ENCODE measurements at places on chromosomes 13 and 19. TPM values are rescaled to one million over a fixed set of nuclear protein-coding genes. Genes with fewer than 3 reads are reported as not detected.

DNA sequence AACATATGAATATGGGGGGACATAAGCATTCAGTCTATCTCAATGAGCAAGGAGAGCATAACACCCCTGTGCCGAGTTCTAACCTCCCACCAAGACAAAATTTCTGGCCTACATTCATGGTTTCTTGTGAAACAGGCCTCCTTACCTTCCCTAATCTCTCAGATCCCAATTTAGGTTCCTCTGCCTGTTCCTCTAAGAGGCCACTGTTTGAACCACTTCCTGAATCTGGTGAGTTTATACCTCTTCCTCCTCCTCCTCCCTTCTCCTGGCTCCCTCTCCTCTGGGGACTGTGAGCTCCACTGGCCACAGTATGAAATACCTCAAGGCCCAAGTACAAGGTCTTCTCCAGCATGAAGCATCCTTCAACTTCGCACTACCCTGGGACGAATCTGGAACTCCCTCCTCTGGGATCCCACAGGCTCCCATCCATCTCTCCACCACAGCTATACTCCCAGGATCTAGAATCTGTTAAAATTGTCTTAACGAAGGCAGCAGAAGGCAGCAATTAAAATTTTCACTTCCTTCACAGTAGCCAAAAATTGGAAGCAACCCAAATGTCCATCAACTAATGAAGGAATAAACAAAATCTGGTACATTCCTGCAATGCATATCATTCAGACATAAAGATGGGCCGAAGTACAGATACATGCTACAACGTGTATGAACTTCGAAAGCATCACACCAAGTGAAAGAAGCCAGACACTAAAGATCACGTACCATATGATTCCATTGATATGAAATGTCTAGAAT is 7.8 kb upstream of the SIGLECL1 start:
- no peak for DNase-seq

DNA sequence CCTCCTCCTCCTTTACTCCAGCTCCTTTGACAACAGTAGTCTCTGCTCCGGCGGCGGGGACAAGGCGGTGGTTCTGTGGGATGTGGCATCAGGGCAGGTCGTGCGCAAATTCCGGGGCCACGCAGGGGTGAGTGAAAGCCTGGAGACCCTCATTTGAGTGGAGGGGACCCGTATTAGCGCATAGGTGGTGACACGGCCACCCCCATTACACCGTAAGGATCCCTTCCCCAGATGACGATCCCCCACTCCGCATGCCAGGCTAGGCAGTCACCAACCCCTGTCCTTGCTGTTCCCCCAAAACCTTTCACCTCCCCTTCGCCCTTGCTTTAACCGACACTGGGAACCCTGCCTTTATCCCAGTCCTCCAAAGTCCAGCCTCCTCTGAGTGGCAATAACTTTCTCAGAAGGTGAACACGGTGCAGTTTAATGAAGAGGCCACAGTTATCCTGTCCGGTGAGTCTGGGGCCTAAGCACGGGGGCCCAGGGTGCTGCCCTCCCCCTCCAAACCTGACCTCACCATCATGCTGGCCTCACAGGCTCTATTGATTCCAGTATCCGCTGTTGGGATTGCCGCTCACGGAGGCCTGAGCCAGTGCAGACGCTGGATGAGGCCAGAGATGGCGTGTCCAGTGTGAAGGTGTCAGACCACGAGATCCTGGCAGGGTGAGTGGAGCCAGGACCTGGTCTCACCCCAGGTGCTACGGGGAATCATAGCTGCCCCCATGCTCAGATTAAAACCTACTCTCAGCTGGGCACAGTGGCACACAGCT is 3.7 kb downstream of the WDR83 start:
- DNase-seq: no peak

- no peak for DNase-seq
Observed at GRCh38 chr19:53960886-53961285, 1.9 kb upstream of the CACNG8 start.

- DNase-seq: no peak
Observed at GRCh38 chr19:1089891-1090290, 5.3 kb downstream of the POLR2E start.

- no peak for DNase-seq
Observed at GRCh38 chr19:43631491-43631890, 8.2 kb downstream of the CADM4 start.

DNA sequence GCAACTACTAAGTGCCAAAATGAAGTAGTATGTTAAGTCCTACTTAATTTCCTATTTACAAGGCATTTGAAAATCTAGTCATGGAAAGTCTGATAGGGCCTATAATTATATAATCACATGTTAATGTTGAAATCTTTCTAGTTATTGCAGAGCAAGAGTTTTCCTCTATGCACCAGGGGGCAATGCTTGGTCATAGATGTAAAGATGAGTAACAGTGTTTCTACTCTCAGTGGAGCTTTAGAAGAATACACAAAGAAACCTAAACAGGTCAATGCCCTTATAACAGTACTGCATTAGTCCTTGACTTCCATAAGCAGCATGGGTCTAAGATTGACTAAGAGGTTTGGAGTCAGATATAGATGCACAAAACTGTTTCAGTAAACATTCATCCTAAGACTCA is 218.7 kb downstream of the KCTD12 start:
- peak; percentile 2 for DNase-seq

DNA sequence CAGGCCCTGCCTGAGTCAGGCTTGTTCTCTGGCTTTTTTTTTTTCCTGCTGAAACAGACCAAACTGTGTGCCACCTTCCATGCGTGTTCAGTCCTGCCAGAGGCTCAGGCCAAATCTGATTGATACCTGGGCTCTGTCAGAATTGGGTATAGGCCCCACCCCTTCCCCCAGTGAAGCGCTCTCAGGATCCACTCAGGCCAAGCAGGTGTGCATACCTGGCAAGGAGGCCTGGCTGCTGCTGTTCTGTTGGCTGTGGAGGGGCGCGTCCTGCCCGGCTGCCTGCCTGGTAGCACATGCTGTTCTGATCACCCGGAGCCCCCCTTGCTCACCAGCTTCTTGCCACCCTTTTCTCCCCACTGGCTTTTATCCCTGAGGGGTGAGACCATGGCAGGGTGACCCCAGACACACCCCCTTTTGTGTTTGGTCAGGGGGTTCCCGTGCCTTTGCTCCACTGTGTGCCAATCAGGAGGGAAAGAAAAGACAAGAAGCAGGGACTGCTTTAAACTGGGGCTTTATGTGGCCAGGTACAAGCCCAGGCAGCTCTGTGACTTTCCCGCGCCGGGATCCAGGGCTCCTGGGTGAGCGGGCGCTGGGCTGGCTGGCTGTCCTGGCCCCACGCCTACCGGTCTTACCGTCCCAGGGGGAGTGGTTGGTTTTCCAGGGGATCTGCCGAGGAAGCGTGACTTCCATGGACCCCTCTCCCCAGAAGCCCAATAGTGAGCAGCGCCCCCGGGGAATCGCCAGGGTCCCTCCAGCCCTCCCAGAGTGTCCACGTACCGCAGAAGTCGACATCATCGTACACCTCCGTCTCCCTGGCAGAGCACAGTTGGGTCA is 12.7 kb downstream of the PRAM1 start:
- no peak for DNase-seq

GRCh38 chr19:9070066-9070465 is 16.8 kb upstream of the OR1M1 start:
- DNase-seq: no peak

DNA sequence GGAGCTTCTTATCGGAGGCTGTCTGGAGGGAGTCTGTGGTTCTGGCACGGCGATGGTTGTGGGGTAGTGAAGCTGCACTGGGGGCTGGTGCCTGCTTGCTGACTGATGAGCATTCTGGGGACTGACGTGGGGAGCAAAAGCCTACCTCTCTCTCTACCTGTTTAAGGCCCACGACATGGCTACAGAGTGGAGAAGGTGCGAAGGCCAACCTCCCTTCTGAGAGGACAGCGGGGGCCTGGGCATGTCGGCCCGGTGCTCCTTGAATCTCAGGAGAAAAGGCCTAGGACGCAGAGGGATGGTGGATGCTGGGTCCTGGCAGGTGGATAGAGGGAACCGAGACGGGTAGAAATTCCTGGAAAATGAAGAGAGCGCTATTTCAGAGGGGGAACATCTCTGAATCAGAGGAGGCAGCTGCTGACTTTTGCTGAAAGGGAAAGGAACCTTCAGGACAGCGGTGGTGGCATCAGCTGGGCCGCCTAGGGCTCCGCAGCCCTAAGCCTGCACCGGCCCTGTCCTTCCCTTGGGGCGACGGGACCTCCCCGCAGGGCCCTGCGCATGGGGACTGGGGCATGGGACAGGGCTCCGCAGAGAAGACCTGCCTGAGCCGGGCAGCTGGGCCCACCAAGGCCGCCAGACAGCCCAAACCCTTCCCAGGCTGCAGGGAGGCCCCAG is 35.0 kb upstream of the MEDAG start:
- no peak for DNase-seq

- DNase-seq: no peak
Observed at GRCh38 chr13:39401046-39401705, 201.8 kb downstream of the LHFPL6 start.

DNA sequence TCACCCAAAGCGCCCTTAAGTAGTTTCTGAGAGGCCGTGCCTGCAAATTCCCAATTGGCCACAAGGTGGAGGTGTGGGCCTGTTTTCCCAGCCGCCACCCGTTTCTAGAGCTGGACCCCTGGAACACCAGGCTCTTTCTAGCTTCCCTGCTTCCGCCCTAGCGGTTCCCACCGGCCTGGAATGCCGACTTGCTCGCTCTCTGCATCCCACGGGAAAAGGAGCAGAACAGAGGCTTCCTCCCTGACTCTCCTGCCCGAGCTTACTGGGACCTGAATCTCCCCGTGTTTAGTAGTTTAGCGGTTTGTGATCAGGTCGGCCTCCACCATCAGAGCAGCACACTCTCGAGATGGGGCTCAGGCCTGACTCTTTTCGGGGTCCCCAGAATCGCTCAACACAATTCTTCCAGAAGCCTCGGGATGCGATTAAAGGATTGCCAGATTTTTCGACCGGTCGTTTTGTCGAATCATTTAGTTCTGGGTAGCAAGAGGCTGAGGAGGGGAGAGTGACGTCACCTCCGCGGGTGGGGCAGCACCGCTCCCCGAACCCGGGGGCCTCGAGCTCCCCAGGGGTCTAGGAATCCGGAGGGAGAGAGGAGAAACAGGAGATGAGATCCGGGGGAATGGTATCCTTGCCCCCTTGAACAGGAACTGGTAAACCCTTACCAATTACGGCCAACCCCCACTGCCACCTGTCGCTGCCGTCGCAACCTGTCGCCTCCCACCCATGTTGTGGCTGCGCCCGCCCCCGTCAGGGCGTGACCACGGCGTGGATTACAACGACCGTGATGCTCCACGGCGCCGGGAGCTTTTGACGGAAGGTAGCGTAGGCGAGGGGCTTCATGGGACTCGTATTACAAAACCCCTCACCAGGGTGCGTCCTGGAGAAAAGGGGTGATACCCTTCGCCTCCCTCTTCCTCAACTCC is 8.0 kb downstream of the NAPSA start:
- peak; percentile 90 for DNase-seq

GRCh38 chr19:47653856-47654255 is 44.9 kb downstream of the BICRA start:
- no peak for DNase-seq

DNA sequence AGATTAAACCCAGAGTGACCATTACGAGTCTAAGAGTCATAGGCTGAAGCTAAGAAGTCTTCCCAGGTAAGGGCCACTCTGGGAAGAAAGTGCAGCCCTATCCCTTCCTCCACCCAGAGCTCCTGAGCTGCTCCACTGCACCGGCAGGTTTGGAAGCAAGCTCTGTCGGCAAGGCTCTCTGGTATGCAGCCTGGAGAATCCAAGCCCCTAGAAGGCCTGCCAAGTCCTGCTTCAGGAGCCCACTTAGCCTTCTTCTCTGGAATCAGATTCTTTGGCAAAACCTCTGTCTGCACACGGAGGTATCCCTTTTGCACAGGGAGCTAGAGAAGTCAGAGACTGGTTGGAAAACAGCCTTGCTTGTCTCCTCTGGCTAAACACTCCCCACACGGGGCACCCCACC is 58.5 kb downstream of the CEBPG start:
- DNase-seq: no peak

DNA sequence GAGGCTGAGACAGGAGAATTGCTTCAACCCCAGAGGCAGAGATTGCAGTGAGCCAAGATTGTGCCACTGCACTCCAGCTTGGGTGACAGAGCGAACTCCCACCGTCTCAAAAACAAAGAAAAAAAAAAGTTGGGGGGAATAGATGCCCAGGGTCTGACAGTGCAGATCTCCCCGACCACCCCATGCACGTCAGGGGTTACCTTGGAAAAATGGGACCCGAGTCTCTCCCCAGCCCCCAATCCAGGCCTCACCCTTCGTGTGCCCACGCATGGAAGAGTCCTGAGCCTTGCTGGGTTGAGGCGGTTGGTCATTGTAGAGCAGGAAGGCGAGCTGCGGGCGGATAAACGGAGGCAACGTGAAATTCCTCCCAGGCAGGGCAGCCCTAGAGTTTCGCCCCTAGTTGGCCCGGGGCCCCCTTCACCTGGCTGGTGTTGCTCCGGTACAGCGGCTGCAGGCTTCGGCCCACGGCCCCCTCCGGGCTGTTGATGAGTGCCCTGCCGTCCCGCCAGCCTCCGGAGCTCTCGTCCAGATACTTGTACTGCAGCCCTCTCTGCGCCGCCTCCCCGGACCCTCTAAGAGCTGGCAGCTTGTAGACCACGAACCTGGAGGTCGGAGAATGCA is 588 bp downstream of the DNASE2 start:
- no peak for DNase-seq

DNA sequence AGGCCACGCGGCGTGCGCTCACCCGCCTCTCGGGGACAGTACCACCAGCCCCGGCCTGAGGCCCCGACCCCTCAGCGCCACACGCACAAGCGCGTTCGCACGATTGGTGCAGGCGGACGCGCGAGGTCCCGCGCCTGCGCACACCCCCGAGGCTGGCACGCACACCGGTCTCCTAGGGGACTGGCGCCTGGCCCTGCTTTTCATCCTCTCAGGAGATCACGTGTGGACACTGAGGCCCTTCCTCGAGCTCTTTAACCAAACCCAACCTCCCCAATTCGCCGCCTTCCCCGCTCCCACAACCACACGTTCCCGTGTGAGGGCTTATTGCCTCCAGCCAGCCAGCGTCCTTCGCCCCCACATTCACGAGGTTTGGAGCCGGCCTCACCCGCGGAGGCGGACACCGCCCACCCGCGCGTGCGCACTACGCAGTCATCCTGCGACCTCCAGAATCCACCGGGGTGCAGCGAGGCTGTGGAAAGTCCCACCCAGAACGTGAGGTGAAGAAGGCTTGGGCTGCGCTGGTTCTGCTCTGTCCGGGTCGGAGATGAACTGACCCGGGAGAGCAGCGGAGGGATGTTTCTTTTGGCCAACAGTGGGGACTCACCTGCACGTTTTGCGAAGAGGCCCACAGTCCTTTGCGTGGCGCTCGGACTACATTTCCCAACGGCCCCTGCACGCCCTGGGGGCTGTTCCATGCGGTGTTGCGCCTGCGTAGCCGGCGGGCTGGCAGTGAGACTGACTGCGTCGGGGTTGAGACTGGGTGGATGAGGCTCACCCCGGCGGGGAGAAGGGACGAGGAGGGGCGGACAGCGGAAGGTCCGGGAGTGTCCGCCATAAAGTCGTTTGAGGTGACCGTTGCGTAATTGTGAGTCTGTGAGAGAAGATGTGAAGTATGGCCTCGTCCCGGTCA is 539 bp upstream of the ZNF667 start:
- peak; percentile 66 for DNase-seq

GRCh38 chr13:30870049-30870884 is 35.8 kb upstream of the MEDAG start:
- peak; percentile 35 for DNase-seq

- DNase-seq: peak; percentile 61
Observed at GRCh38 chr19:40433391-40434216, 7.8 kb upstream of the SERTAD1 start.

MADCAM1 gene
- total RNA-seq: 0.32 TPM

DAZAP1 gene
- 219 TPM for total RNA-seq

NDFIP2 gene
- total RNA-seq: 124 TPM

JUNB gene
- total RNA-seq: 618 TPM

DCLK1 gene
- total RNA-seq: not detected

CRTC1 gene
- total RNA-seq: 7.3 TPM

SSBP4 gene
- 48.1 TPM for total RNA-seq

LSR gene
- 24.2 TPM for total RNA-seq

SPRY2 gene
- total RNA-seq: 0.22 TPM

JSRP1 gene
- total RNA-seq: 1.6 TPM

Measured in activated T-cell treated with anti-CD3 and anti-CD28 coated beads, Interleukin-2, amount 50 U/mL, for 72 hours (primary cell).